ENCODE measurements at places on chromosomes 7 and 10.

GRCh38 chr7:98224701-98225181 is 13.5 kb downstream of the BHLHA15 start:
- DNase-seq: no peak

GRCh38 chr10:80465451-80465835 is 11.3 kb downstream of the TSPAN14 start:
- DNase-seq: no peak

DNA sequence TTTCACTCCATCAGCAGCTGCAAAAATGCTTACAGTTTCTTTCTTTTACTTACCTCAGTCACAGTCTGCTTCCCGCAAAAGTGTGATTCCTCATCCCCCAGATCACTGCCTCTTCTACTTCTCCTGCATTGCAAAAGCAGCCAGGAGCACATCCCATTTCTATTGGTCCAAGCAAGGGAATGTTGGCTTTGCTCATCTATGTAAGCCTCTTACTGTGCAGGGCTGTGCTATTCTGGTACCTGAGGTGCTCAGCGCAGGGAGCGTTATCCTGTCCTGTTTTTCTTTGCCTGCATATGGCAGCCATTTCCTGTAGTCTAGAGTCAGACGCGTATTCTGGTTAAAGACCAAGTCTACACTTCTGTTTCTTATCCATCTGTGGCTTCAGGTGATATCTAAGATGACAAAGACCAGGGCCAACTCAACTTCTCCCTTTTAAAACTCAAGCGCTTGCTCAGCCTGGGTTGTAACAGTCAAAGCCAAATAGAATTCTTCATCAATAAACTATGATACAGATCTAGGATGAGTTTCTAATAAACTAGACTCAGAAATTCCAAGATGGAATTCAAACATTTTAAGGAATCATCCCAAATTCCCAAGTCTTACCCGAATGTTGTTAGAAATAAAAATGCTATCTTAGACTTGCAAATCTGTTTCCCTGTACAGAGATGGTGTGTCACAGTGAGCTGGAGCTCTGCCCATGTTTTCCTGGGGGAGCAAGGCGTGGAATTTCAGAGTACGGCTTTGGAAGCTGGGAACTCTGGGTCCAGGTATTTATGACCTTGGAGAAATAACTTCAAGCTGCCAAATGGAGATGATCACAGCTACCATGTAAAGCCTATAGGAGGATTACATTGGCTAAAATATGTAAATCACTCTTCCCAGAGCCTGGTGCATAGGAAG is 6.1 kb upstream of the RBM17 start:
- DNase-seq: no peak

DNA sequence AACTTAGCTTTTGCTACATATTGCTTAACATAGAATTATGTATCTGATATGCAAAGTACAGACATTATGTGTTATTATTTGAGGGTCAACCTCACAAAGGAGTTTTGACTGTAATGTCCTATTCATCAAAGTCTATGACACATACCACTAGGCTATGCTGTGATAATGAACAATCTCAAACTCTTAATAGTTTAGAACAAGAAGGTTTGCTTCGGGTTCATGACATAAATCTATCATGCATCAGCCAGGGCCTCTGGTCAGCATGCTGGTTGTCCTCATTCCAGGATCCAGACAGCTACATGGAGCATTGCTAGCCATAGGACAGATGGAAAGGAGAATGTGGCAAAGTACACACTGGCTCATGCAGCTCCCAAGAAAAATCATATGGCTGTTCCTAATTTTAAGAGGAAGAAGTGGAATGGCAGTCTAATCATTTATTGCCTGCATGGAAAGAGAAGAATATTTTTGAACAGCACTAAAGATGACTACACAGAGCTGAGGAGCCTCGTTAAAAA is 332.1 kb downstream of the GPR158 start:
- no peak for DNase-seq

DNA sequence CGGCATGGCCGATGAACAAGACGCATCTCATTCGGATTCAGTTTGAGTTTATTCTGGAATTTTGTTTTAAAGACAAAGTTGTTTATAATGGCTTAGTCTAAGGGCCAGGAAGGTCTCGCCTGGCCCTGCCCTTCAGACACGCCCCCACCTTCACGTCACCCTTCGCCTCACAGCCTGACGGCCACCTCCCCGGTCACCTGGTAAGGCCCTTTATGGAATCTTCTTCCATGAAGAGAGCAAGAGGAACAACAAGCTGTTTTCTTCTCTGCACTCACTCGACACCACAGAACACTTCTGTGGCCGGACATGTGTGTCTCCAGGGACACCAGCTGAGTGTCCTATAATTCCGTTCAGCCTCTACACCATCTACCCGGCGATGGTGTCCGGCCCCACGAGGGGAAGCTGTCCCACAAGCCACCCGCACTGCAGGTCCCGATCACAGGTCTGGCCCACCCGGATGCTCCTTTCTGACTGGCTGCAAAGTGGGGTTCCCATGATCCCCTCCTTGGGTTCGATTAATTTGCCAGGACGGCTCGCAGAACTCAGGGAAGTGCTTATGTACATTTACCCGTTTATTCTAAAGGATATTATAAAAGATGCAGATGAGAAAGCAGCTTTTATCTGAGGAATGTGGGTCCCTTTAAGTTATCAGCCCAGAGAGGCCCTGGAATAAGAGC is 17.4 kb upstream of the KNDC1 start:
- no peak for DNase-seq

GRCh38 chr10:31147210-31147608 is 115.5 kb upstream of the ZNF438 start:
- no peak for DNase-seq

DNA sequence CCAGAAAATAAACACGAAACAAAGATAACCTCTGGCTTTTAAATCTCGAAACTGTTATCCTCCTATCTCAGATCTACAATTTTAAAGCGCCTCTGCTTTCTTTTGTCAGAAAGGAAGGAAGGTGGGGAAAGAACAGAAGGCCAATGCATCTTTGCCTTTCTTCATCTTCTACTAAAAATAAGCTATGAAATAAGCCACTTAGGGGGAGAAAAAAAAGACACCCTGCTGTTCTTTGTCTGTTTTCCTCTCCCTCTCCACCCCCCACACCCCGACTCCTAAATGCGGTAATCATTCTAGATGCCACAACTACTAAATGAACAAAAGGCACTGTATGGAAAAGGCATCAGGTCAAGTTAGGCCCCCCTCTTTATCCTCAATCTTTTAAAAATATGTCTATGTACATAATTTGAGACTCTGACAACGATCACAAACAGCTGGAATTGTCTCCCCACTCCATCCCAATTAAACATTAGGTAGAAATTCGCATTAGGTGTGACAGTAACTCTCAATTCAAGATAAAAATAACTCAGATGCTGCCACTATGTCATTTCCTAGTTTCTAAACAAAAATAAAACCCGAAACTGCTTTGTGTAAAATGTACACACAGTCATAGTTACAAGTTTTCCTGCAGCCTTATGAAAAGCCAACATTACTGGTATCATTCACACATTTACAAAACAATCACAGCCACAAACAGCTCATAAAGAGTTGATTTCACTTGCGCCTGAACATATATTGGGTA is 2.4 kb downstream of the UBE2H start:
- DNase-seq: no peak

DNA sequence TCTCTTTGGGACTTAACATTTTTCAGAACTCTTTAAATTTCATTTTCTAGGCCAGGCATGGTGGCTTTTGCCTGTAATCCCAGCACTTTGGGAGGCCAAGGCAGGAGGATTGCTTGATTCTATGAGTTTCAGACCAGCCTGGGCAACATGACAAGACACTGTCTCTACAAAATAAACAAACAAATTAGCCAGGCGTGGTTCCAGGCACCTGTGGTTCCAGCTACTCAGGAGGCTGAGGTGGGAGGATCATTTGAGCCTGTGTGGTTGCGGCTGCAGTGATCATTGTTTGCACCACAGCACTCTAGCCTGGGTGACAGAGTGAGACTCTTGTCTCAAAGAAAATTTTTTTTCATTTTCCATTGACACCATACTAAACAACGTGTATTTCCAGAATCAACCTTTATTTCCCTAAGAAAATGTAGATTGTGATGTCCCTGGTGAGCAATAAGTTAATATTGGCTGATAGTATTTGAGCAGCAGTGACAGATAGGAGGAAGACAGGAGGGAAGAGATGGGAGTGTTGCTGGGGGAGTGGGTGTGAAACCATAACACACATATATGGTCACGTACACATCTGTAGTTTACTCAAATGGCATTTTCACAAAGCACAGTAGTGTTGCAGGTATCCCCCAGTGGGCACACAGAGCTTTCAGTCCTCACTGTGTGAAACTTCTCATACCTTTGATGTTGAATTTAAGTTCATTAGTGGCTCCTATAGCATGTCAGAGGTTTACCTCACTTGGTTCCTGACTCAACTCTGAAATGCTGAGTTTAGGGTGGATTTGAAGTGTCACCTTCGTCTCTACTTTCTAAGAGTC is 205.6 kb downstream of the AUTS2 start:
- no peak for DNase-seq

DNA sequence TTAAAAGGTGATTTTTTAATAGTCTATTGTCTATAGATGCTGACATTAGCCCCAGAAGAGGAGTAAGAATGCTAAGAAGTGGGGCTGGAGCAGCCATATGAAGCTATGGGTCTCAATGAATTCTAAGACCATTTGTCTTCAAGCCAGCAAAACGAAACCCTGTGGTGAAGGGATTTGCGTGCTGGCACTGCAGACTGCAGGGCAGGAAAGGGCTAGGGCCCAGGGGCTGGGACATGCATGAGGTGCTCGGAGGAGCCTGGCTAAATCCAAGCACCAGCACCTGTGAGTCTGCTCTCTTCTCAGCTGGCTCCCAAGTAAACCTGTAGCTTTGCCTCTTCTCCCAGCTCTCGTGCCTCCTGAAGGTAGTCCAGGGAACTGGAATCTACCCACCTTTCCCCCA is 1.3 kb upstream of the NDST2 start:
- no peak for DNase-seq

DNA sequence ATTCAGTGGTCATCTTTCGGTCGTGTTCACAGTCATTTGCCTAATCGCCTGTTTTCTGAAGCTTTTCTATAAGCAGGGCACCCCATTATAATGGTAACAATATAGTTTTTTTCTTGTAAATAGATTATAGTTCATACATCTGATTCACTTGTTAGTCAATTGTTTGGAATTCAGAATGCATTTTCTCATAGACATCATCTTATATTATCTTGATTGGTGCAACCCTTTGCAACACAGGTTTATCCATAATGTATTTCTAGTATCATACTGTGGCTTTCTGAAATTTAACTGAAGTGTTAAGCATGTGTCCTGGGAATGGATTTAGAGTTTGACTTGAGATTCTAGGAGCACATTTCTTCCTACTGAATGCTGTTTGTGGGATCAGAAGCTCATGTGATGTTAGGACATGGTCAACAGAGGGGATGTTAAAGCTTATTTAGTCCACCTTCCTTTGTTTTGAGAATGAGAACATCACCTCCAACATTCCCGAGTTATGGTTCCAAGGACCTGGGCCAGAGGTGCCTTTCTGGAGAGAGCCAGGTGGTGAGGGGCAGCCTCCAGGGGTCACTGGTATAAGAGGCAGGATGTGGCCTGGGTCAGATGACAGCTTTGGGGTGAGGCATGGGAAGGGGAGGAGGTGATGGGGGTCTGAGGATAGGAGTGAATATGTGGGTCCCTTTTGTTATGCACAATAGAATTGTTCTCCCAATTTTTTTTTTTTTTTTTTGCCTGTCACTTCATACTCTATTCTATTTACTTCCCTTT is 415.6 kb downstream of the EXOC4 start:
- DNase-seq: no peak

GRCh38 chr10:75941223-75941801 is 509.9 kb downstream of the LRMDA start:
- DNase-seq: no peak

DNA sequence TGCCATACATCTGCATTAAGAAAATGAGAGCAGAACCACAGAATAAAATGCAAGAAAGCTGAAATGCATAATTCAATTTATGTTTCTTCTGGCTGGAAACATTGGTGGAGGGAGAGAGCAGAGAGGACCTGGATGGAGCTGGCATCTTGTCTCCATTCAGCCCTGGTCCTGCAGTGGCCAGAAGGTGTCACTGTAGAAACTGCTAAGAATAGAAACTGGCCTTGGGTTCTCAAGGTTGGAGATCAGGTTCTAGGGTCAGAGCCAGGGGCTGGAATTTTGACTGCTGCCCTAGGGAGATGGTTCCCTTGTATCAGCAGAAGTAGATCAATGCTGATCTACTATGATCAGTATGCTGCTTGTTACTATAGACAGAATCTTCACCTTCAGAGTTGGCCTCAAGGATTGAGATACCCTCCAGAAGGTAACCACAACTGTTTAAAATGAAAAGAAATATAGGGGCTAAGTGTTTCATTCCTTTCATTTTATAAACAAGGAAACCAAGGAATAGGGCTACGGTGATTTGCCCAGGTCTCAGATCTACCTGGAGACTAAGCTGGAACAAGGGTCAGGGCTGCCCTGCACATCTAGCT is 13.1 kb downstream of the TAS2R41 start:
- DNase-seq: no peak

DNA sequence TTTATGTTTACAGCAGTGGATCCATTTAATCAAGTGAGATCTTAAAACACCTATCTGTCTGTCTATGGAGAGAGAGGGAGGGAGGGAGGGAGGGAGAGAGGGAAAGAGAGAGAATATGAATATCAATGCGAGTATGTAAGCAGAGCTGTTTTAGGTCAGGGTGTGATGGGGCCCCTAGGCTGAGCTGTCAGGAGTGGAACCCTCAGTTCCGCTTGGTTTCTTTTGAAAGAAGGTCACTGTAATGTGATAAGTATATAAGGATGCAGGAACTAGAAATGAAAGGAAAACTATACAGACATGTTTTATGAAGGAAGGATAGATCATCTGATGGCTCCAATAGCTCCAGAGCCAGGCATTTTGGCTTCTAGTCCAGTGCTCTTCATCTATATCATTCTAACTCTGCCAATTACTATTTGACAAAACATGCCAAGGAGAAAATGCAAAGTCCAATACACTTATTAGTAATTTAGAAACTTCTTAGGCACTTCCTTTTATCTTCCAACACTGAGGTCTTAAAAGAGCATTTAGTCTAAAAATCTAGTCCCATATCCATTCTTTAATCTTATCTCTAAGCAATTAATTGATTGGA is 70.3 kb downstream of the NRCAM start:
- no peak for DNase-seq

GRCh38 chr10:59631882-59632807 is 77.5 kb downstream of the SLC16A9 start:
- no peak for DNase-seq

DNA sequence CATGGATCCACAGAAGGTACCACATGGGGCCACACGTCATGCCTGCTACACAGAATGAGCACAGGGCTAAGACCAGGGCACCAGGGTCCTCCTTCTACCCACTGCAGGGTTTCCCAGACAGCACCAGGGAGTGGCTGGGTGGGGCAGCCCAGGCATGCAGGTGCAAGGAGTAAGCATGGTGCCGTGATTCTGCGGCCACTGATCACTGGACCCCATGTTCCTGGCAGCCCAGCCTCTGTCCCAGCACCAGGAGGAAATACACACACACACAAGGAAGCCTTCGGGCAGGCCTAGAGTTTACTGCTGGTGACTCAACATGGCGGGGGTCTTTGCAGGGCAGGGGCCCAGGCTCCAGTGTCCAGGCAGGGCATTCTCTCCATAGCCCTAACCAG is 13.9 kb downstream of the ATP6V1F start:
- DNase-seq: no peak

All from renal pelvis (tissue), 12 donors.